ENCODE measurements at places on chromosomes 3 and 15.

- no peak for DNase-seq
Observed at GRCh38 chr15:57732526-57733331, 26.2 kb downstream of the POLR2M start.

GRCh38 chr3:10926811-10927521, 65.6 kb upstream of the SLC6A1 start:
- no peak for DNase-seq

DNA sequence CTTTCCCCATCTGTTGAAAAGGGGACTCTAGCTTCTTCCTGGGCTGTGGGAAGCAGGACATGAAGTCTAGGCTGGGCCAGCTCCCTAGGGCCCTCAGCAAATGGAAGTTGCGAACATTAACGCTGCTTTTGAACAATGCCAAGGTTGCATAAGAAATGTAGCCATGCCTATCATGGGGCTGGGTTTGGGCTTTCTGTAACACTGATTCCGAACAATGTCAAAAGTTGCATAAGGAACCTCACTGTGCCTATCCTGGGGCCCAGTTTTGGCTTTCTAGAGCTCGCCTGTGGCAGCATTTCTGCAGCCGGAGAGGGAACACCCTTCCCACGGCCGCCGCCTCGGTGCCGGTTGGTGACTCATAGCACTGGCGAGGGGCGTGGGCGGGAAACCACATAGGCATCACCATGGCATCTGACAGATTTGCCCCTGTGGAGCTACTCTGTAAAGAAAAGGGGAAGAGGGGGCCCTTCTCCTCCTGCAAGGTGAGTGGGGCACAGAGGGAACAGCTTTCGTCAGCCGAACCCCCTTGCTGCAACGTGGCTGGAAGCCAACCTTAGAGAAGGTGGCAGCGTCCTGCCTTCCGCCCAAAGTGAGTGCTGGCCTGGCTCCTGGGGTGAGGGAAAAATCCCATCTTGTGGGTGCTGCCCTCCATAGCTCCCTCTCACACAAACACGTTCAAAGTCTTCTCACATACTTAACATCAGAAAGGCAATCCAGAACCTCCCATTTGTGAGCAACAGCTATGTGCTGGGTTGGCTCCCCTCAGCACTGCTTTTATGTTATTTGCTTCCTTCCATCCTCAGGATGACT, 46.6 kb upstream of the ATP2B2 start:
- DNase-seq = no peak

- DNase-seq = no peak
Observed at GRCh38 chr3:35601959-35602358, 37.4 kb upstream of the ARPP21 start.

- no peak for DNase-seq
Observed at GRCh38 chr3:129820587-129820986, 72.9 kb downstream of the TMCC1 start.

DNA sequence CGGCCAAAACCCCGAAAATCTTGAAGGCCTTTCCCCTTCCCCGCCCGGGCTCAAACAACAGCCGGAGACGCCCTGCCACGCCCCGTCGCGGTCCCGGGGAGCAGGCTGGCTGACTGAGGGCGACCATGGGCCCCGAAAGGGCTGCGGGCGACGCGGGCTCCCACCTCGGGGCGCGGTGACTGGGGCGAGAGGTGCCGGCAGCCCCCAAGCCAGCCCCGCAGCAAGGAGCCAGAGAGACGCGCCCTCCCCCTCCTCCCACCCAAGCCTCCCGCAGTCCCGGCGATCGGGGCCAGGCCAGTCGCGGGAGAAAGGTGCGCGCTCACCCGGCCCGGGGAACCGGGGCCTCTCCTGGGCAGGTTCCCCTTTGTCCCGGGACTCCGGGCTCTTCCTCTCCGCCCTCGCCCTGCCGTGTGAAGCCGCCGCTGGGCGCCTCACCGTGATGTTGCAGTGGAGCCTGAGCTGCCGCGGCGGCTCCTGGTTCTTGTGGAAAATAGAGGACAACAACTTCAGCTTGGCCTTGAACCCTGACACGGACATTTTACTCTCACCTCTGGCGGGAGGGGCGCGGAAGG, 30.6 kb upstream of the ZSCAN2 start:
- no peak for DNase-seq

- DNase-seq = no peak
Observed at GRCh38 chr3:85605066-85605465, 646.3 kb downstream of the CADM2 start.

DNA sequence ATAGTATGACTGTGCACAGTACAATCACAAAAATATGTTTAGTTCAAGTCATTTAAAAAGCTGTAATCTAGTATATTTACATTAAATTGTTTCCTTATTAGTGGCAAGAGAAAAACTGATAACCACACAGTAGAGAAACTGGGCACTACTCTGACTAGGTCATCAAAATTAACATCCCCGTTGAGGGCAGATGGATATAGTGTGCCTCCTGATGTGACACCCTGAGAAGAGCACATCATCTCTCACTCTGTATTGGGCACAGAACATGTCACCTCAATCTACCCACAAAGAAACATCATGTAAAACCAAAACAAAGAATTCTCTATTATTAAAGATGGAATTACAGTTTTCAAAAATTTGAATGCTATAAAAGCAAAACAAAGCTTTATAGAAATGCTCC, 221.9 kb upstream of the NANOGP8 start:
- DNase-seq = no peak

DNA sequence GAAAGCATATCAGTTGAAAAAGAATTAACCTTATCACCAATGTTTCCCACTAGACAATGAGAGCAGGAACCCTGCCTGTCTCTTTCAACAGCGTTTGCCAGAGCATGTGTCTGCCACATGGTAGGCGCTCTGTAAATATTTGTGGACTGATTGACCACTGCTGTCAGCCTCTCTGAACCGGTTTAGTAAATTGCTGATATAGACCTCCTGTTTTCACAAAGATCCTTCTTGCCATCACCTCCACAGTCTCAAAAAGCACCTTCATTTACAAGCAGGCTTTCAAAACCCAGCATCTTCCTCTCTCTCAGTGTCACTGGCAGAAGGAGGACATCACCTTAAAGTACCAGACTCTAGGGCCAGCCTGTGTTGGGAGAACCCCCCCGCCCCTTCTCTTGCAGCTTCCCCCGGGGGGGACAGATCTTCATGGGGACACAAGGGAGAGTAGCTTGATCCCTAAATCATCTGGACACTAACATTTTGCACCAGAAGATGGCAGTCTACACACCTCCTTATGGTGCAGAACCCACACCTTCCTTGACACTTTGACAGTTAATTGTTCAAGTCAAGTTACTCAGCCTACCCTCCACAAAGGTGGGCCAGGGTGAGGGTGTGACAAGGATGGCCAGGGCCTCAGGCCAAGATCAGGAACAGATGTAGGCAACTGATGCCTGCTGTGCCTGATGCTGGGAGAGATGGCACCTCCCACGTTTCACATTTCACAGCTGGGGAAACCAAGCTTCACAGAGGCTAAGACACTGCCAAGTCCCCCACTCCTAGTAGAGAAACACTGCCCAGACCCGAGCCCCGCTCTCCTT, 37.8 kb upstream of the USP3 start:
- no peak for DNase-seq

DNA sequence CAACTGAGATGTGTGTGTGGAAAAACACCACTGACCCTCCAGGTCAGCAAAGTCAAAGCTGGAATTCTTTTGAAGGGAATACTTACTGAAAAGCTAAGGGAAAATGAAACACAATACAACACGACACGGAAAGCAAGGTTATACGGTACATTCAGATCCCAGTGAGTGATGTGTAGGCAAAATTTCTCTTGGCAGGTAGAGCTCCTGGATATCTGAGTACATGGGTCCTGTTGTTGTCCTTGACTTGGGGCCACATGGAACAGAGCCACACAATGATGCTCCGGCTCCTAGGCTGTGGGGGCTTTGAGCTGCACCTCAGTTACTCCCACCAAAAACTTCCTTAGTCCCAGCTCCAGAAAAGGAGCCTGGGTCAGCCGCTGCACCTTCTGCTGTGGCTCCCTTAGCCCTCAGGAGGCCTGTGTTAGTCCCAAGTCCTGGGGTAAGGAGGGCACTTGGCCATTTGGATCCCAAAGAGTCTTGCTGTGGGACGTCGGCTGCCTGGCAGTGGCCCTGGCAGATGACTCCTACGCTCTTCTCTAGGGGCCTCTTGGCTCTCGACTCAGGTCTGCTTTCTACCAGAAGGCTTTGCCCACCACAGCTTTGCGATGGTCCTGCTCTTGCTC, 95.6 kb downstream of the ADCY5 start:
- no peak for DNase-seq

- DNase-seq = no peak
Observed at GRCh38 chr3:373193-373779, 176.7 kb downstream of the CHL1 start.

DNA sequence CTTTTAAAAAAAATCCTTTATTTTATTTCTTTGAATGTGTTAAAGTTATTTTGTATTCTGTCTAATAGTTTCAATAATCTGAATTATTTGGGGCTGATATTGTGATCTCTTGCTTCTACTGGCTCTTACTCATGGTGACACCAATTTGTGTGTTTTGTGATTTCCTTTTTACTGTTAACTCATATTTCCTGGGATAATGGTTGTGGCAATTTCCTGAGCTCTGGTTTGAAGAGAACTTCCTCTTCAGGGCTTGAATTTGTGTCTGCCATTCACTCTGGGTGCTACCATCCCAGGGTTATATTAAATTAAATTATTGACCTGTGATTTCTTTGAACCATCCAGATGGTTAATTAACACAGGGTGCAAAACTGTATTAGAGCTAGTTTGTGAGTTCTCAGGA, 60.4 kb upstream of the RNF7 start:
- no peak for DNase-seq

DNA sequence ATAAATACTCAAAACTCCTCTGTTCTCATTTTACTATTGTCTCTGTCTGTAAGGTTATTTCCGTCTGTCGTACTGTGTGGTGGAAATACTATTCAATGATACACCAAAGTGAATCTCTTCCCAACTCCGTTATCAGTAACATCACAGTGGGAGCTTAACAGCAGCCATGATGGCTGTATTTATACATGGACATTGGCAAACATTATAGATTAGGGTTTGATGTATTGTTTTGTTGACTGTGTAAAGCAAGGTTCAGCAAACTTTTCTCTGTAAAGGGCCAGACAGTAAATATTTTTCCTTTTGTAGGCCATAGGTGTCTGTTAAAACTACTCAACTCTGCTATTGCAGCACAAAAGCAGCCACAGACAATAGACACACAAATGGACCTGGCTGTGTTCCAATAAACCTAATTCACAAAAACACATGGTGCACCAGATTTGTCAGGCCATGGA, 23.2 kb downstream of the LIPC start:
- DNase-seq = no peak

DNA sequence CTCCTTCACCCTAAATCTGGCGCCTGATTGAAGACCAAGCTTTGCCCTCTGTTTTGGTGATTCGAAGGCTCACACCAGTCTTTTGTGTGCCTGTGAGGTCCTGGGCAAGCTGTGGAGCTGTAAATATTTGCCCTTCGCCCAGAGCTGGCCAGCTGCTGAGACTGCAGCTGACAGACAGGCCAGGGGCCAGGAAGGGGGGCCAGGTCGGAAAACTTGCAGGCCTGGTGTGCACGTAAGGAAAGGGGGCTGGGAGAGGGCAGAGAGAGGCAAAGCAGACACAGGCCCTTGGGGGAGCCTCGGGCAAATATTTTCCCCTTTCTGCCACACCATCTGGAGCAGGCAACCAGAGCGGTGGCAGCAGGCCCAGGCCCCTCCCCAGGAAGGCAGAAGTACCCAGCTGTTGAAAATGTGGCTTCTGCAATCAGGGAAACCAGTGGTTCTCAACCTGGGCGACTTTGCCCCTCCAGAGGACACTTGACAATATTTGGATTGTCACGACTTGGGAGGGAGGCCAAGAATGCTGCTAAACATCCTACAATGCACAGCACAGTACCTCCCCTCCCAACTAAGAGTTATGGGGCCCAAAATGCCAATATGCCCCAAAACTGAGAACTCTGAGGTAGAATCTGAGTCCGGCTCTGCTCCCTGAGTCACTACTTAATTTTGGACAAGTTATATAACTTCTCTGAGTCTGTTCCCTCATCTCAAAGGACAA, 2.5 kb downstream of the PDZRN3 start:
- no peak for DNase-seq

GRCh38 chr3:111081008-111081545, 9.5 kb downstream of the NECTIN3 start:
- no peak for DNase-seq

DNA sequence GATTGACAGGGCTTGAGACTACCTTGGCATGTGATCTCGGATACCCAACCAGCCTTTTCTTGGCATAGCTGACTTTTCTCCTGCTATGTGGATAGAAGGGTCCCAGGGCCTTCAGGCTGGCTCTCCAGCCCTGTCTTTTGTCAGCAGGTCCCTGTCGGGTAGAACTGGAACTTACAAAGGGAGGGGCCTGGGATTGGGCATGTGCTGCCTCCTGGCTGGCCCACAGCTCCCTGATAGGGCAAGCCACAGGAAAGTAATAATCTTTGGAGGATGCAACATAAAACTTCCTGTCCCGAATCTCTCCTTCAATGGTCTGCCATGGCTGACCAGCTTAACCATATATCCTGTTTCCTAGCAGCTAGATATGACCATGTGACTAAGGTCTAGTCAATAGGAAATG, 89.1 kb downstream of the ABHD5 start:
- DNase-seq = no peak

- no peak for DNase-seq
Observed at GRCh38 chr15:90774731-90775514, 57.8 kb downstream of the BLM start.

DNA sequence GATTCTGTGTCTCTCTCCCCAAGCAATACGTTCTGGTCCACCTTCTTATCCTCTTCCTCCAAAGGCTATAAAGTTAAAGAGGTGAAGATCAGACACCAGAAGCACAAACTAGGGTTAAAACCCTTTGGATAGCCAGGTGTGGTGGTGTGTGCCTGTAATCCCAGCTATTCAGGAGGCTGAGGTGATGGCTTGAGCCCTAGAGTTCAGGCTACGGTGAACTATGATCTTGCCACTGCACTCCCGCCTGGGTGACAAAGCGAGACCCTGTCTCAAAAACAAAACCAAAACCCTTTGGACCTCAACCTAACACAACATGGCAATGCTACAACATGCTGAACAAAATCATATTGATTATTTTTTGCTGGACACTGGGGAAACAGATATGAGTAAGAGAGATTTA, 43.2 kb downstream of the MSL2 start:
- no peak for DNase-seq

DNA sequence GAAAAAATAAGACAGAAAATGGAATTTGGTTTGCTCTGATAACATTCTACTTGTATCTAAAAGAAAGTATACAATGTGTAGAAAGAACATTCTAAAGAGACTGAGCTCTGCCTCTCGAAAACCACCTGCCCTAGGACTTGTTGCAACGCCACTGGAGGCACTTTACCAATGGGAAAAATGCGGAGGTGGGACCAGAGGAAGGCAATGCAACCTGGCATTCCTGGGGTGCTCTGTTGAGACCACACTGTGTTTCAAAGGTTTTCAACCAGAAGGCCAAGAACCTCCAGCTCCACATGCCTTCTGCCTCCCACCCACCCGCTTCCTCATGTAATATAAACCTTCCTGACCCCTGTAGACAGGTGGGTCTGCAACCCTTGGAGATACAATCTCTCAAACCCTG, 4.5 kb downstream of the PROK2 start:
- DNase-seq = no peak

GRCh38 chr15:29039466-29040369, 153.9 kb downstream of the APBA2 start:
- no peak for DNase-seq

GRCh38 chr3:48425281-48425812, 4.5 kb downstream of the PLXNB1 start:
- no peak for DNase-seq

- DNase-seq = no peak
Observed at GRCh38 chr15:50888054-50888453, 20.4 kb upstream of the AP4E1 start.
